ENCODE measurements at places on chromosomes 12 and 14.
A peak's percentile ranks its signal among the peaks of the same experiment; 100 is the strongest.

DNA sequence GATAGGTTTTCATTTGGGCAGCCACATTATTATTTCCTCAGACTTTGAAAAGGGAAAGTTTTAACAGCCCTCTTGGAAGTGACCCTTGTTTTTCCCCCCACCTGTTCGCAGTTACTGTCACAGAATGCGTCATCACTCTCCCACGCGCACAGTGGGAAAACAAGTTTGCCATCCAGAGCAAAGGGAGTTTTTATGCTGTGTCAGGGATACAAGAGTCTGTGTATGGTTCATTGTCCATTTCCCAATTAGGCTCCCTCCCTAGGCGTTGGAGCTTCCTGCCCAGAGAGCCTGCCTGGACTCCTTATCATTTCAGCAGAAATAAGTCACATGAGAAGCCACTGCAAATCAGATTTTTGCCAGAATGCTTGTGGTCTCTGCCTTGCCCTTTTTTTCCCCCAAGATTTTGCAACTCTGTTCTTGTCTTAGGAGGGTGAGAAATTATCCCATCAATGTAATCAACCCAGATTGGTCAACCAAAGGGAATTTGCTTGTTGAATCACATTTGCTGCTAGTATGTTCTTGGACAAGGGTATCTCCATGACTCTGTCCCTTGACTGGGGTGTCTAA is 104.1 kb downstream of the IGF1 start:
- peak; percentile 36 for DNase-seq

DNA sequence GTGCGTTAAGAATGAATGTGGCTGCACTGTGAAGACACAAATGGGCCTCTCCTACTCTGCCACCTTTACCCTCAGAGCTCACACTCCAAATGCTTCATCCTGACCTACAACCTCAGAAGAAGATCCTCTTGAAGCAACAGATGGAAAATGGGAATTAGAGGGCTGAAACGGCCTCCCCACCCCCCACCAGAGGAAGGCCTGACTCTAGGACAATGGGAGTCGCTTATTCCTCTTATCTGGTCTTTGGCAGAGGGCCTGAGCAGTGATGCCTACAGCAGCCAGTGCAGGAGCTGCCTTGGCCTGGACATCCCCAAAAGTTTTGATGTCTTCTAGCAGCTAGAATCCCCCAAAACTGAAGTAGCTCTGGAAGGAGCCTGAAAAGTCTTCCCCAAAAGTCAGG is 29.2 kb downstream of the BTBD7 start:
- no peak for DNase-seq

- DNase-seq, result no peak
Observed at GRCh38 chr12:117596968-117597367, 235.5 kb upstream of the NOS1 start.

DNA sequence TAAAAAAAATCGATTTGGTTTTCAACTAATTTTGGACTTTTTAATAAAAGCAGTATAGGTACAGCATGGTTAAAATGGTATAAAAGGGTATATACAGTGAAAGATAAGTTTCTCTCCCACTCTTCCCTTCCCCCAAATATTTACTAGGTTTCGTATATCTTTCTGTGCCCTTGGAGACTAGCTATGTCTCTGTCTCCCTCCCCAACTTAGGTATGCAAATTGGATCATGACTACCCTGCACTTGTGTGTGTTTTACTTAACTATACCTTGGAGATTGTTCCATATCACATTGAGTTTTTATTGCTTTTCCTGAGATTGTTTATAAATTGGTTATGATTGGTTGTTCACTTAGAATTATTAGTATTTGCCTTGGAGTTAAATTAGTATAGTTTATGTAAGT is 19.4 kb downstream of the AEBP2 start:
- DNase-seq, result no peak

DNA sequence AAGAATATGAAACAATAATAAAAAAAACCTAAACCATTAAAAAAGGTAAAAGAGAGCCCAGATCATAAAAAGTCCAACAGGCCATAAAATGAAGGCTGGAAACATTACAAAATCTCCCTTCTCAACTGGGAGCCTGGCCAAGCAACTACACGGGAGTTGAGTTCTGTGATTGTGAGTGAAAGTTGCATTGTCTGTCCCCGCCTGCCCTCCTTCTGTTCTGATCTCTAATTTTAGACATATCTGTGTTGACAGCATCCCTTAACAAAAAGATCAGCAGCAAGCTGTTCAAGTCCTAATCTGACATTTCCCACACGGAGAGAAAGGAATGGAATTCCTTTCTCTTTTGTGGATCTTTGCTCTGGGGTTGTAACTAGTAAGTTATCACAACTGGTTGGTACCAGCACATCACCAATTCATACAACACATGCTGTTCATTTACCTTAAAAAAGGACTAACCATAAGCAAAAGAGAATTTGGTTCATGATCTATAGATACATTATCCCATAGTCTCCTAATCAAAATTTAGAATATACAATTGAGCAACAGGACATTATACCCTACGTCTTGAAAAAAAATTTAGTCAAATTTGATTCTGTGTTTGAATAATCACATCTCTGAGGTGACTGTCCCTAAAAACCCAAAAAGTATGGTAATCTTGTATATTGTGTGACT is 205.1 kb upstream of the GZMB start:
- DNase-seq, result no peak

GRCh38 chr14:50344116-50344775 is 32.1 kb downstream of the DMAC2L start:
- peak; percentile 73 for DNase-seq

- DNase-seq, result peak; percentile 7
Observed at GRCh38 chr12:10941916-10942607, 3.0 kb upstream of the TAS2R14 start.

- no peak for DNase-seq
Observed at GRCh38 chr14:24971255-24971654, 78.7 kb downstream of the STXBP6 start.

DNA sequence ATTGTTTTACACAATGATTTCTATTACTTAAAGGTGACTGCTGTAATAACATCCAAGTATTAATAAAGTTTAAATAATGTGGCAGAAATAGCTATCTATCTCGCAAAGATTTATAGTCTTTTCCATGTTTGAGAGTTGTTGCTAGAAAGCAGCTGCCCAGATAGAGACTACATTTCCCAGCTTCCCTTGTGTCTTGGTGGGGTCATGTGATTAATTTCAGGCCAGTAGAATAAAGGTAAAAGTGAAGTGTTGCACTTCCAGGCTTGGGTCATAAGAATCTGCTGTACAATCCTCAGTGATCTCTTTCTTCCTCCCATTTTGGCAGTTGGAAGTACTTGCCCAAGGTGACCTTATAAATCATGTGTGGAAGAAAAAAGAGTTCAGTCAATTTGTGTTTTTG is 449.7 kb upstream of the USP15 start:
- no peak for DNase-seq

DNA sequence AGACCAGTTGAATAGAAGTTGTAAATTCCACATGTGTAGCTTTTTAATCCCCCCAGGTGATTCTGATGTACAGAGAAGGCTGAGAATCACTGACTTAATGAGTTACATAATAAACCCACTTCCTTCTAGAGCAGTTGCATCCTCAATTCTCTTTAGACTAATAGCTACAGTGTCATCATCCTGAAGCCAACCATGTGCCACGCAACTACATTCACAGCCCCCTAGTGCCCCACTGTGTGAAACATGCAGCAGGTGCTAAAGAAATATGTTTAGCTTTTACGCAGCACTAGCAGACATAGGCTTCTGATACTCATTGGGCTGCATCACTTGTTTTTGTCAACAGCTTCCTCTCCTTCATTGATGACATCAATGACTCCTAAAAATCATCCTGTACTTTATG is 1168.3 kb downstream of the BCL11B start:
- DNase-seq, result no peak

GRCh38 chr12:49939707-49940106 is 10.8 kb upstream of the AQP2 start:
- DNase-seq, result no peak

DNA sequence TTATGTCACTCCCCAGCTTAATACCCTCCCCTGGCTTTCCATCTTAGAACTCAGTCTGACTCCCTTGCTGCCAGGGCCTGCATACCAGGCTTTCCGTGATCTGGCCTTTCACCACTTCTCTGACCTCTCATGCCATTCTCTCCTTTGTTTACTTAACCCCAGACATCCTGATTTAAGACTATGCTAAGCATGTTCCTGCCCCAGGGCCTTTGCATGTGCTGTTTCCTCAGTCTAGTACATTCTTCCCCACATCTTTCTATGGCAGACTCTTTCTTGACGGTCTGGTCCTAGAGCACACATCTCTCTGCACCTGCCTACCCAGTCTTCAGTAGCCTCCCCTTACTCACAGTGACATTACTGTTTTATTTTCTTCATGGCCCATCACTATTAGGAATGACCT is 42.2 kb downstream of the PLXNC1 start:
- DNase-seq, result no peak

GRCh38 chr14:63174760-63175191 is 29.5 kb upstream of the RHOJ start:
- no peak for DNase-seq

GRCh38 chr12:57086493-57087009 is 2.4 kb upstream of the NAB2 start:
- DNase-seq, result peak; percentile 63

- DNase-seq, result no peak
Observed at GRCh38 chr12:104788840-104789271, 169.2 kb downstream of the SLC41A2 start.

GRCh38 chr14:58541633-58542022 is 96.1 kb upstream of the DACT1 start:
- no peak for DNase-seq

DNA sequence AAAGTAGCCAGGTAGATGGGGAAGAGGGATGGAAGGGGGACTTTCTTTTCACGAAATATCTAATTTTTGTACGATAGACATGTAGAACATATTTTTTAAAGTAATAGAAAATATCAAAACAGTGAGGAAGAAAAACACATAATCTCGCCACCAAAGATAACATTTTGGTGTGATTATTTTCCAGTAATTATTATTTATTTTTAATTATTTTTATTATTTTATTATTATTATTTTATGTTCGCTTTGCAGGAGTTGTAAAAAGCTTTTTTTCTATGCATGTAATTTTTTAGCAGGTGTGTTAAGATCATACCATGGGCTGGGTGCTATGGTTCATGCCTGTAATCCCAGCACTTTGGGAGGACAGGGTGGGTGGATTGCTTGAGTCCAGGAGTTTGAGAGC is 85.6 kb upstream of the CCND2 start:
- no peak for DNase-seq

DNA sequence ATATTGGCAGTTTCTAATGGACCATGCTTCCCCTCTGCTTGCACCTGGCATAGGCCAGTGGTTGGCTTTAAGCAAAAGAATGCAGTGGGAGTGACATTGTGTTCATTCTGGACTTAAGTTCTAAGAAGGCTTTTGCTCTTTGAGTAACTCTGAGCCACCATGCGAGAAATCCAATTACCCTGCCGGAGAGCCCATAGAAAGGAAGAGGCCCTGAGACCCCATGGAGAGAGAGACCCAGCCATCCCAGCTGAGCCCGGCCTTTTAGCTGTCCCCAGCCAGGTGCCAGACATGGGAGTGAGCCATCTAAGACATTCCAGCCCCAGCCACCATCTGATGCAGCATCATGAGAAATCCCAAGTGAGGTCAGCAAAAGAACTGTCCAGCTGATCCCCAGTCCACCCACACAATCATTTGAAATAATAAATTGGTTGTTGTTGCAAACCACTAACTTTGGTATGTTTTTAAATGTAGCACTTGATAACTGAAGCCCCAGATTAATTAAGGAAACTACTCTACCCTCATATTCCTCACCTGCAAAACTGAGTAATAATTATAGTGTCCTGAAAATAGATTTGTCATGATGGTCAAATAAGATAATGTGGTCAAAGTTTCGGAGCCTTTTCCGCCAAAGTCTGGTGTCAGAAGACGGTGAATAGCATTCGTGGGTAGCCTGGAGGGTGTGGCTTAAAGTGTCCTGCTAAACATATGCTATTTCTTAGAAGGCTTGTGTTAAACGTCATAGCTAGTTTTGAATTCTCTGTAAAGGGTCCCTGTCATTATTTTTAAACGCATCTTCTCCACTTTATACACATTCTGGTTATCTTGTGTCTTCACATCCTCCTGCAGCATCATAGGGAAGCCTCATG is 166.6 kb upstream of the PELI2 start:
- DNase-seq, result no peak

DNA sequence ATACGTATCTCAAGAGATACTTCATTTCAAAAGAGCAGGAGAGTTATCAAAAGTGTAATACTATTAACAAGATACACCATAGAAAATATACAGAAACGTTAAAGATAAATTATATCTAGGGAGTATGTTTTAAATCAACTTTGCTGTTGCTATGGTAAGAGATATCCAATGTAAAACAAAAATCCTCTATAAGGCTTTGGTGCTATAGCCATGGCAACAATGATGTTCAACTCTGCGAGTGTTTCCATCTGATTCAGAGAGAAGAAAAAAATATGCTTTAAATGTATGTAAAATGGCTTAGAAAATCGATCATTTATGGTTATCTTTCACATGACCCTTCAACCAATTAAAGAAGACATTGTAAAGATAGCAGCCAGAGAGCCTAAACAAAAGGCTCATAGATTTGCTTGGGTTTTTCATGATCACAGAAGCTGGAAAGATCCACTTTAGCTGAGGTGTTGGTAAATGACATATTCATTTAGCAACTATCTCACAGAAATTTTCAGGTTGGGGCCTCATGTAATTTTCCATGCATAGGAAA is 387.0 kb upstream of the GARIN6 start:
- DNase-seq, result no peak

- DNase-seq, result no peak
Observed at GRCh38 chr12:49198431-49199155, 9.7 kb upstream of the TUBA1A start.

- no peak for DNase-seq
Observed at GRCh38 chr14:29584992-29585391, 342.7 kb downstream of the PRKD1 start.

- DNase-seq, result peak; percentile 41
Observed at GRCh38 chr12:94172031-94172430, 23.7 kb downstream of the PLXNC1 start.

GRCh38 chr14:61196034-61196433 is 85.1 kb downstream of the TMEM30B start:
- no peak for DNase-seq

GRCh38 chr14:95533822-95534221 is 1.0 kb upstream of the GLRX5 start:
- no peak for DNase-seq

- DNase-seq, result no peak
Observed at GRCh38 chr12:78898416-78898815, 33.8 kb downstream of the SYT1 start.

- DNase-seq, result no peak
Observed at GRCh38 chr12:104243551-104243950, 28.0 kb downstream of the TXNRD1 start.

- no peak for DNase-seq
Observed at GRCh38 chr12:101650346-101651117, 46.9 kb upstream of the CHPT1 start.

All from activated naive CD8-positive, alpha-beta T cell treated with anti-CD3 and anti-CD28 coated beads, Interleukin-2, amount 50 U/mL, for 24 hours (primary cell).